CD4-positive, alpha-beta T cell treated with Interleukin-12 subunit alpha and Interleukin-12 subunit beta, for 1 hour (primary cell): ENCODE measurements at places on chromosomes 6 and 20.

DNA sequence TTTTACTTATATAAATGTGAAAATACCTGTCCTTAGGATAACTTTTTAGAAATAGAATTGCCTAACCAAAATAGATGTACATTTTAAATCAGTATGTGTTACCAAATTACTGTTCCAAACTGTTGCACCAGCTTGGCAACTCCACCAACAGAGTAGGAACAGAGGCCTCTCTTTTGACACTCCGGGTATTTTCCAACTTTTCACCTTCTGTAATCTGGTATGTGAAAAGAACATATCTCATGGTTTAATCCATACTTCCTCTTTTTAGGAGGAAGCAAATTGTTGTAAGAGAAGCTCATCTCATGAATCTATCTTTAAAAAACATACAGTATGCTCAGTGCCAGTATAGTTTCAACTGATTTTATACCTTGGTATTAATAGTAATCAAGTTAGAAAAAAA lies 24.9 kb downstream of the RNF144B start:
- DNase-seq = no peak

GRCh38 chr6:9761220-9761619 lies 653.7 kb downstream of the TFAP2A start:
- no peak for DNase-seq

- no peak for DNase-seq
These were observed 4.9 kb downstream of the ECI2 start for GRCh38 chr6:4130357-4130987.

DNA sequence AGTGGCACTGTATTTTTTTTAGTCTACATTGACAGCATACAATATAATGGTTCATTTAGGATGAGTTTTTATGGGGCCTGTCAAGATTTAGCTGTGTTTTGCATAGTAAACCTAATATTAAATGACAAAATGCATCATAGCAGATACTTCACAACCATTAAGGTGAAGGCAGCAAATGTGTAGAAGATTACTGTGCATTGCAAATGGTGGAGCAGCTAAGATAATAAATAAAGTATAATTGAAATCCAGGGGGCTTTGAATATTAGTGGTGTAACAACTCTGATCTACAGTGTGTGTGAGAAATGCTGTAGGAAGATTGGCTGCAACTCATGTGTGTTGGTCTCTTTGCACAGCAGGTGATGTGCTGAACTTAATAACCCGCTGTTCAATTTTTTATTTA lies 801.9 kb upstream of the CITED2 start:
- no peak for DNase-seq

- DNase-seq = no peak
These were observed 106.5 kb downstream of the LY86 start for GRCh38 chr6:6694825-6695624.

GRCh38 chr6:43900916-43901732 lies 131.1 kb downstream of the VEGFA start:
- no peak for DNase-seq

DNA sequence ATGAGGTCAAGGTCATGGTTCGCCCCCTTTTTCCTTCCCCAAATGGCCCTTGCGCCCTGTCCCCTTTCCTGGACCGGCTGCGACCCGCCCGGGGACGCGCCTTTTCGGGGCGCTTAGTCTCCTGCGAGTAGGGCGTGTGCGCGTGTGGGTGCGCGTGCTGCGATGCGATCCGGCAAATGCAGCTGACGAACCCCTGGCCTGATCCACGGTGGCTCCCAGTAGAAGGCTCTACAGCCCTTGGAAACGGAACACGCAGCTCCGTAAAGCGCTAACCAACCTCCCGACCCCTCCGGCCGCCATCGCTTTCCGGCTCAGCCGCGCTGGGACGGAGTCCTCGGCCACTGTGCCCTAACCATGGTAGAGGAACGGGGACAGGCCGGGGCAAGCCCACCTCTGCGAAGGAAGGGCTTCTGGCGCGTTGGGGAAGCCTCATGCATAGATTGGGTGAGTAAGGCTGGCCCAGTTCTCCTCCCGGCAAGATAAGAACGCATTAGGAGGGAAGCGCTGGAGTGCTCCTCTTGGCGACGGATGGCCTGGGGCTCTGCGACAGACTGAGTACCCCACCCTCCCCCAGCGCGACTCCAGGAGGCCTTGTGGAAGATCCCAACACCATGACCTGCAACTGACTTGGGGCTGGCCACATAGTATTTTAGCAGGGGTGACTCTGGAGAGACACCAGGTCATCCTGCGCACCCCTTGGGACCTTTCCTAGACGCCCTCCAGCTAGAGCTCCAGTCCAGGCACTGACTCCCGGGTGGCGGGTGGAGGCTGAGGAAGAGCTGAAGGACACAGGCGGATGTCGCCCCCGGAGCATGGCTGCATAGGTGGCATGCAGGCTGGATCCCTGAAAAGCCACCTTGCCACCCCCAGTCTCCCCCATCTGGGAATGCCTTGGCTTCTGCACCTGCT lies 1.1 kb upstream of the SLC4A11 start:
- peak; percentile 6 for DNase-seq
